Activated CD8-positive, alpha-beta memory T cell treated with anti-CD3 and anti-CD28 coated beads for 4 hours (primary cell): ENCODE measurements at places on chromosomes 5 and 9.

DNA sequence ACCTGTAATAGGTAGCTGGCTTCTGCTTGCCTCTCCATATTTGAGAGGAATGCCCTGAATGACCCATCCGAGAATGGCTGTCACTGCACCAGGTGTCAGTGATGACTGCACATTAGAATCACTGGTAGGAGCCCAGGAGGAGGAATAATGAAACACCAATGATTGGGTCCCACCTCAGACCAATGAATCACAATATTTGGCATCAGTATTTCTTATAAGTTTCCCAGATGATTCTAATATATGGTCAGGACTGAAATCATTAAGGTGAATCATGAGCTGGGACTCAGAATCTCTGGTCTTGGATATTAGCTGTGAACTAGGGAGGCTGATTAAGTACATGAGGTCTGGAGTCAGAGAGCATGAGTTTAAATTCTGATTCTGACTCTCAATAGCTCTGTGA, 23.4 kb downstream of the ARSB start:
- no peak for DNase-seq

GRCh38 chr5:61724102-61724501, 392.0 kb downstream of the ZSWIM6 start:
- DNase-seq: no peak

- no peak for DNase-seq
Measured at GRCh38 chr5:125276096-125276495, 529.7 kb upstream of the ZNF608 start.

GRCh38 chr5:9888501-9888901, 258.4 kb upstream of the TAS2R1 start:
- no peak for DNase-seq

- peak; percentile 40 for DNase-seq
Measured at GRCh38 chr5:169637549-169638121, 560 bp downstream of the DOCK2 start.

- DNase-seq: no peak
Measured at GRCh38 chr5:102099766-102100331, 196.2 kb downstream of the SLCO4C1 start.

GRCh38 chr5:76765249-76765648, 49.3 kb downstream of the F2R start:
- no peak for DNase-seq

GRCh38 chr5:77649776-77650175, 11.3 kb upstream of the OTP start:
- no peak for DNase-seq

DNA sequence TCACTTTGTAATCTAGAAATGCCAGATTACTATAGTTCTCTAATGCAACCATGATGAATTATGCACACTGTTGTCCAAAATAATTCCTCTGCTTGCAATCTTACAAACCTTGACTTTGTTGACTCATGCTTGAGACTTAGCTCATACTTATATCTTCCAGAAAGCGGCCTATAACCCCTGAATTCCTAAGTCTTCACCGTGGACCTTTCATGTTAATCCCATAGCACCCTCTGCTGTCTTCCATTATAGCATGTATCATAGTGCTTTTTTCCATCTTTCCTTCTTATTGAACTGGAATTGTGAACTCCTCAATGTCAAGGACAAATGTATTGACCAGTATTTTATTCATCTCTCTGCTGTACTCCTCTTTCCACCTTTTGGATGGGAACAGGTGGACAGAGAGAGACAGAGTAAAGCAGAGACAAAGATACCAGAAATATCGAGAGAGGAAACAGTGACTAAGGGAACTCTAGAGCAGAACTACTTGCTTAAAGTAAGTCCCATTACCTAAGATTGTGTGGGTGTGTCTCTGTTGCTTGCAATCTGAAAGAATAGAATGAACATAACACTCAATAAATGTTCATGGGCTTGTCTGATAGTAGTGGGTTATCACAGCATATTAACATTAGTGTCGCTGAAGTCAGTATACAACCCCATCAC, 110.0 kb downstream of the LURAP1L start:
- DNase-seq: no peak

DNA sequence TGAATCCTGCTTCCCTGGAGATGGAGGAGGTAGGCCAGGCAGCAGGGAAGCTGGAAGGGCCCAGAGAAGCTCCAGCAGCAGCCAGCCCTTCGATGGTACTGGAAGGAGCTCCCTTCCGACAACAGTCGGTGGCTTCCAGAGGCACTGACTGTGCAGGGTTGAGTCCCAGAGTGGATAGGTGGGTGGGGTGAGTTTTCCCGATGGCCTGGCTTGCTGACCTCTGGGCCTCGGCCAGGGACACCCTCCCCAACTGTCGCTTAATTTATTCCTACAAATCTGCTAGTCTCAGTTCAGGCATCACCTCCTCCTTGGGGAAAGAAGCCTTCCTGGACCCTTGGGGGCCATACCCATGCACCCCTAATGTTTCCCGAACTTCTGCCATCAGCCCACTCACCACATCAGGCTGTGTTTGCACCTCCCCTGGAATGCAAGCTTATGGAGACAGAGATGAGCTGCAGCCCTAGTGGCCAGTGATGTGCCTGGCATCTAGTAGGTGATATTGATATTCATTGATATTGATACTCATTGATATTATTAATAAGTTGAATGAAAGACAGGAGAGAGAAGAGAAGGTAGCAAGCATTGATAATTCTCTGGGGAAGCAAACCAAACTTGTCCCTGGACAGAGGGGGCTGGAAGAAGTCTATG, 104.6 kb upstream of the BOD1 start:
- DNase-seq: no peak
